ENCODE measurements at places on chromosomes 2 and 18. TPM values are rescaled to one million over a fixed set of nuclear protein-coding genes. Genes with fewer than 3 reads are reported as not detected.

GRCh38 chr2:73952499-73953446 lies 26.1 kb downstream of the DGUOK start:
- DNase-seq = peak; percentile 12
- H3K27me3 ChIP-seq = no peaks in the 10 kb centered on the region
- H3K27ac ChIP-seq = no peak overlapping the region
- H3K4me1 ChIP-seq = no peaks in the 10 kb centered on the region
- H3K36me3 ChIP-seq = peaks cover 41% of the 10 kb centered on the region
- no peak overlapping the region for H3K4me3 ChIP-seq

The SCN7A gene
- 3.0 TPM for total RNA-seq

GRCh38 chr2:28134262-28134812 lies 243.8 kb downstream of the BABAM2 start:
- peak overlapping the region; percentile 19 for H3K27ac ChIP-seq
- peaks cover 31% of the 10 kb centered on the region for H3K4me1 ChIP-seq
- H3K36me3 ChIP-seq = no peaks in the 10 kb centered on the region
- no peaks in the 10 kb centered on the region for H3K27me3 ChIP-seq
- DNase-seq = peak; percentile 74

The TMEM237 gene
- 19.1 TPM for total RNA-seq

GRCh38 chr2:202149155-202149762 lies 76.2 kb downstream of the KIAA2012 start:
- no peak overlapping the region for H3K27ac ChIP-seq
- H3K4me1 ChIP-seq = no peaks in the 10 kb centered on the region
- no peak overlapping the region for H3K4me3 ChIP-seq
- no peaks in the 10 kb centered on the region for H3K36me3 ChIP-seq
- H3K27me3 ChIP-seq = no peaks in the 10 kb centered on the region

- H3K27me3 ChIP-seq = no peaks in the 10 kb centered on the region
- H3K36me3 ChIP-seq = no peaks in the 10 kb centered on the region
- H3K27ac ChIP-seq = no peak overlapping the region
- no peak for DNase-seq
Observed at GRCh38 chr2:109497463-109497862, 116.3 kb downstream of the SEPTIN10 start.

Measured in thyroid gland (tissue), 4 donors.